SIG-M5 (cell line): ENCODE measurements at places on chromosomes 2 and 18.
A peak's percentile ranks its signal among the peaks of the same experiment; 100 is the strongest.

DNA sequence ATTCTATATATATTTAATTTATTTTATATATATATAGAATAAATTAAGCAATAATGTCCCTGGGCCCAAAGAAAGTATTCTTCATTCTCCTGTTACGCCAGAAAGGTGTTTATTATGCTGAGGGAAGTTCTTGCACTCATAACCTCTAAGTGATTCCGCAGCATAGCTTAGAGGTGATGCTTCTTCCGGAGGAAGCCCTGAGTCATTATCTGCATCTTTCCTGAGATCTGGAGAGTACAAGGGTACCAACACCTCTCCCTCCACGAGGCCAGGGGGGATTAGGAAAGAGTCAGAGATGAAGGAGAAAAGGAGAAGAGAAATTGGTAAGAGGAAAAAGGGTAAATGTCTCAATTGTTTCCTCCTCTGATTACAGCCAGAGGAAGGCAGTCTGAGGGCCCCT is 43.1 kb upstream of the RTN4 start:
- peak; percentile 34 for DNase-seq

DNA sequence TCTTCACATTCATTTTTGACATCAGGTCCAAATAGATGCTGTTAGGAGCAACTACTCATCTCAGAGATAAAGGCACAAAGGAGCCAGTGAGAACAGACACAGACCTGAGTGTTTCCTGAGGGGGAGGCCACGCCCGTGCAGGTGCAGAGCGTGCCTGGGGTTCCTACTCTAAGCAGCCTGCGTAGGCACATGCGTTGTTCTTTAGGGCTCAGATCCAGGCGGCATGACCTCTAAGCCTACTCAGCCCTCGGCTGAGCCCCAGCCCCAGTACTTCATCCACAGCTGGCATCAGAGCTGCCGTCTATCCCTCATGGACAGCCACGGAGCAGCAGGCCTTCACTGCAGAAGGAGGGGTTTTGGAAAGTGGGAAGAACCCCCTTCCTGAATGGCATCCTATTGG is 54.9 kb upstream of the PXDN start:
- DNase-seq: no peak

DNA sequence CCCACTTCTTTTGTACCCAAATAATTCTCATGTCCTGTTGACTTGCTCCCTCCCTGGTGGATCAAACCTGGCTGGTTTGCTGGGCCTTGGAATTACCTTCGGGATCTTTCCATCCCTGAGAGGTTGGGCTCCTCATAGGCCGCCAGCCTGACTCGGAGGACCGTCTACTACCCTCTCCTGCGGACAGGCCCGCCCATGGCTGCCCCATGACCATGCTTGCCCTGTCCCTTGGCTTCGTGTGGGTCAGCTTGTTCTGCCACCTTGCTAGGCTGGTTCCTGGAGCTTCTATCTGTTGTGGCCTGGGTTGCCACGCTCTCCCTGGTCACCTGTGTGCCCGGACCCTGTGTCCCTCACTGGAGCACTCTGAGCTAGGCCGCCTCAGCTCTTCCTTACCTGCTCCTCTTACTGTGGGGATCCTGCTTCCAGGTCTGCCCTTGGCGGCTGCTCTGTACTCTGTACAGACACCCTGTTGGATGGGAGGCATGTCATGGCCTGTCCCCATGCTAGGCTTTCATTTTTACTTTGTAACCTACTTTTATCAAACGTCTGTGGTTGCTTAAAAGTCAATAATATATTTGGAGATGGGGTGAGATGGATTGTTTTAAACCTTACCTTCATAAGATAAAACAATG is 29.7 kb upstream of the FHL2 start:
- no peak for DNase-seq

- DNase-seq: no peak
Observed at GRCh38 chr2:55567298-55567697, 47.8 kb downstream of the CFAP36 start.

GRCh38 chr2:111116843-111117597 is 3.7 kb upstream of the BCL2L11 start:
- no peak for DNase-seq

- DNase-seq: no peak
Observed at GRCh38 chr2:12663306-12664037, 53.3 kb upstream of the TRIB2 start.

DNA sequence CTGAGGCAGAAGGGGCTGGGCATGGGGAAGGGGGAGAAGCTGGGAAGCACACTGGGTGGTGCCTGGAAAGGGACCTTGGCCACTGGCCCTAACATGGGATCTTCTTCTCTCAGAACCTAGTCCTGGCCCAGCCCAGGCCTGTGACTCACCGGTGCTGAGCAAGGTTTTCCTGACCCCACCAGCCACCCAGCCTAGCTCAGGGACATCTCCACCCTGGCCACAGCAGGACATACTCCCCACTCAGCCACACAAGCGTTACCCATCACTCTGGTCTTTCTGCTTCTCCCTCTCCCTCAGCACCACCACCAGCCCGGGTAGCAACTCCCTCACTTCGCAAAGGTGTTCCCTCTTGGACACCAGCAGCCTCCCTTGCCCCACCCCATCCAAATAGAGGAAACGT is 22.8 kb downstream of the TNS1 start:
- DNase-seq: no peak

DNA sequence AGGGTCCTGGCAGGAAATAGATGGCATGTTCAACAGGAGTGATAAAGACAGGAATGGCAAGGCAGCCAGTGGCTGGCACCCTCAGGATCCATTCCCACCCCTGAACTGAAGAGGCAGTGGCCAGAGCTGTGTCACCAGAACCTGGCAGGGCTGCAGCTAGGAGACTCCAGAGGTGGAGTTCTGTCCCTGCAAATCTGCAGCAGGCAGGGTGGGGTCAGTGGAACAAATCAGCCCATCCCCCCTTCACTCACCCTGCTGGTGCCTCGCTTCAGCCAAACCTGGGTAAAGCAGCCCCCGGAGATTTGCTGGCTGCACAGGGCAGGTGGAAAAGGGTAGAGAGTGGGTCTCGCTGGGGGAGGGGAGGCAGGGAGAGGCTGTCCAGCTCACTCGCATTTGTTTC is 12.7 kb downstream of the INPP5D start:
- no peak for DNase-seq

GRCh38 chr2:53268626-53269025 is 499.0 kb upstream of the CHAC2 start:
- no peak for DNase-seq
